Kidney (tissue), 22 donors: ENCODE measurements at places on chromosomes 16 and 17. TPM values are rescaled to one million over a fixed set of nuclear protein-coding genes. Genes with fewer than 3 reads are reported as not detected.

CEP112 gene
- total RNA-seq = 27.4 TPM

MFSD6L gene
- 3.8 TPM for total RNA-seq

PRR35 gene
- total RNA-seq = 1.8 TPM

- DNase-seq = no peak
These were observed 1.9 kb downstream of the HS3ST3A1 start for GRCh38 chr17:13599864-13600263.

DNA sequence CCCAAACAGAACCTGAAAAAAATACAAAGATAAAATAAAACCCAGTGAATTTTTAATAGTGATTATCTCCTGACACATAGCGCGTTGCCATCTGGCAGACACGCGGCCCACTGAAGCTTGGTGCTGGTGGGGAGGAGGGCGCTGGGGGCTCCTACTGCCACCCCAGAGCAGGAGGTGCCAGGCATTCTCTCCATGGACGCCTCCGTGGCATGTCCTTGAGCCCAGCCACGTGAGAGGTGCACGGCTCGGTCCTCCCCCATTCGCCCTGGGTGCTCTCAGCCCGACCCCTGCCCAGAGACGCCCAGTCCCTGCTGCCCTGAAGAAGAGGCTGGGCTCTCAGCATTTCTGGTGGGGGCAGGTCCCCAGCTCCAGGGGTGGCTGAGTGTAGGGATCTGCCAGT, 142.2 kb upstream of the GSE1 start:
- DNase-seq = no peak
